ENCODE measurements at places on chromosomes 5 and 9. TPM values are rescaled to one million over a fixed set of nuclear protein-coding genes. Genes with fewer than 3 reads are reported as not detected.

DNA sequence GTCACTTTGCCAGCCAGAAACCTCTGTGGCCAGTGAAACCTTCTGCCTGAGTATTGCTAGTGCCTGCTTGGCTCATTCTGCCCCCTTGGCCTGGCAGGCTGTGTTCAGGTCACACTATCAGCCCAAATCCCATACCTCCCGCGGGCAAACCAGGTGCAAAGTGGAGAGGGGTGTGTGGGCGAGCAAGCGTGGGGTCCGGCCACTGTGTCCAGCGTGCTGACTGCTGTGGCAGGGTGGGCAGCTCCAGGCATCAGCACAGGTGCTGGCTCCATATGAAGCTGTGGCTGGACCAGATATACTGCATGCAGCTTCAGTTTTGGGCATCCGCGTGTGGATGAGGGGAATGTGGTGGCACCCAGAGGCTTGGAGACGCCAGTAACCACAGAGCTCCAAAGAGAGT, 576.5 kb upstream of the EDIL3 start:
- DNase-seq: no peak

- no peak for DNase-seq
These were observed 40.4 kb upstream of the HRH2 start for GRCh38 chr5:175617447-175617846.

DNA sequence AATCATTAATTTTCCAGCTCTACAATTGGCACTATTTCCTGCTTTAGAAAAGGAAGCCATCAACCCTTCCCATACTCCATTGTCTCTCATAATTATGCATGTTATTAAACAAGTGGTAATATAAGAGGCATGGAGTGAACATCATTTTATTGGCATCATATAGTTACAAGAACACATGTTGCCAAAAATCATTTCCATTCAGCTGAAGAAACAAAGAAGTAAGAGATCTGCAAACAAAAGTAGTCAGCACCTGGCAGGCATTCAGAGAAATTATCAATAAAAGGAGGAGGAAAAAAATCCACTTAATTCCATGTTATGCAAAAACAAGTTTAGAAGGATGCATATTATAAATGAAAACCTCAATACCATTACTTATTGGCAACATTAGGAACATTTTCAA, 1208.2 kb upstream of the C9orf72 start:
- no peak for DNase-seq

GRCh38 chr5:77859306-77859705, 83.2 kb upstream of the TBCA start:
- DNase-seq: no peak

DNA sequence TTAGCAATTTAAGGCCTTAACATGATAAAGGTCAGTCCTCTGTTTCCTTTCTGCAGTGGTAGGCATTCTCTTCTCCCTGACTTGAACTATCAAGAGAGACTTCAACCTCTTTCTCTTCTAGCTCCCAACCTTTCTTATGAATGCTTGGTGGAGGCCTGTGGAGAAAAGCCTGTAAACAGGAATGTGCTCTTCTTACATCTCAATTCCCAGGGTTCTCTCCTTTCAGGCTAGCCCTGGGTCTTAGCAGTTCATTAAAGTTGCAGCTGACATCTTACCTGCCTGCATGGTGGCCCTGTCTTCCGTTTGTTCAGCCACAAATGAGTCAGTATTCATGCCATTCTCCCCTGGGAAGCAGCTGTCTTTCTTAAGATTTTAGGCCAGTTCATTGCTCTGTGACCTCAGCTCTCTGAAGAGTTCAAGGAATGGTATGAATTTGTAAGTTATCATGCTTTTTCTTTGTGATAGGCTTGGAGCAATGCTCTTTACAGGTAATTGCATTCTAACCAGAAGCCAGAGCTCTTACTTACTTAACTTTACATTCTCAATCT, 77.8 kb downstream of the ADCY2 start:
- DNase-seq: no peak

GRCh38 chr5:159805021-159805420, 111.3 kb upstream of the ADRA1B start:
- DNase-seq: no peak

DNA sequence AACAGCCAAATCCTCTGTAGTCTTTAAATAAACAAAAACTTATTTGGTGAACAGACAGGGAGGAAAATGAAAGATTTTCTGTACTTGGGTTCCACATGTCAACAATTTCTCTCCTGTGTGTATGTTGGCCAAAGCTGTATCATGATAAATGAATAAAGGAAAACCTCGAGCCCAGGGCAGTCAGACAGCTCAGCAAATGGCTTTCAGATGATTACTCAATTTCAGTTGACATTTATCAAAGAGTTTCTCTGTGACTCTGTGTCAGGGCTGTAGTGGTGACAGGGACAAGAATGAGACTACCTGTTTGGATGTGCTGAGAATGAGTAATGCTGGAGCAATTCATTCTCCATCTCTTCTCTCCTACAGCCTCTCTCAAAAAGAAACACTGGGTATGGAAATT, 45.7 kb upstream of the PTGS1 start:
- no peak for DNase-seq

DNA sequence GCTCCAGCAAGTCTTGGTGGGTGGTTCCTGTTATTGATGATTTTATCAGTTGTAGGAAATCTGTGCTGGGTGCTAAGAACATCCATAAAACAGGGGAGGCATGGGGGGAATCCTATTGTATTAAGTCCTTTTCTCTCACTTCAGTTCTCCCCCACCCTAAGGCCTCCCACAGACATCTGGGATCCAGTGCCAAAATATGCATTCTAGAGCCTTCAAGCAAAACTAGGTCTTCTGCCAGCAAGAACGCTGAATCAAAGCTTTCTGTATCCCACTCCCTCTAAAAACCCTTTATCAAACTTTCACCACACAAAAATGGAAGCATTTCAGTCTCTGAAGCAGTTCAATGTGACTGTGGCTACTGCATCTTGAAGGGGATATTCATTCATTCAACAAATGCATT, 281.9 kb downstream of the GAS1 start:
- DNase-seq: no peak

The EIF4E1B gene
- total RNA-seq: not detected

The TERT gene
- not detected for total RNA-seq

The FOXD4 gene
- 0.19 TPM for total RNA-seq

The LYSMD3 gene
- total RNA-seq: 16.4 TPM

The OR4F3 gene
- not detected for total RNA-seq

The PCDHA12 gene
- total RNA-seq: 0.26 TPM

The CHMP5 gene
- 58.2 TPM for total RNA-seq

The OBP2A gene
- total RNA-seq: not detected

Measured in esophagus squamous epithelium (tissue), 5 donors.